Stimulated activated CD8-positive, alpha-beta memory T cell treated with anti-CD3 and anti-CD28 coated beads, Interleukin-2, amount 100 ng/mL, for 48 hours (primary cell): ENCODE measurements at places on chromosomes 5 and 9.

DNA sequence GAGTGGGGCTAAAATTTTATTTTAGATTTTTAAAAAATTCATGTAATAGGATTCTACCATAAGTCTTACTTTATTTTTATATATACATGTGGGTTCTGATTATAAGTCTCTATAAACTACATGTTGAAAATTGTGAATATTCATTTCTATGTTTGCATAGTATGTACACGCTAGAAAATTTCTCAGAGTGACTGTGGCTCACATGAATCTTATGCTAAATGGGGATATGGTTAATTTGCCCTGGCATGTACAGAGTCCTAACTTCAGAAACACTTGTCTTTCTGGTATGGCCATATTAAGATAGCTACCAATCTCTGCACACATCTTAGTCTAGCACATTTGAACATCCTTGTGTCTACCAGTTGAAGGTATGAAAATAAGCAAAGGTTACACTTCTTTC is 154.8 kb downstream of the FBXL7 start:
- DNase-seq, result no peak

- peak; percentile 23 for DNase-seq
These were observed 500.0 kb downstream of the DIRAS2 start for GRCh38 chr9:90142580-90142979.

- DNase-seq, result no peak
These were observed 21.1 kb downstream of the LOX start for GRCh38 chr5:122056913-122057312.

- no peak for DNase-seq
These were observed 61.9 kb upstream of the ITGA1 start for GRCh38 chr5:52725808-52726207.

DNA sequence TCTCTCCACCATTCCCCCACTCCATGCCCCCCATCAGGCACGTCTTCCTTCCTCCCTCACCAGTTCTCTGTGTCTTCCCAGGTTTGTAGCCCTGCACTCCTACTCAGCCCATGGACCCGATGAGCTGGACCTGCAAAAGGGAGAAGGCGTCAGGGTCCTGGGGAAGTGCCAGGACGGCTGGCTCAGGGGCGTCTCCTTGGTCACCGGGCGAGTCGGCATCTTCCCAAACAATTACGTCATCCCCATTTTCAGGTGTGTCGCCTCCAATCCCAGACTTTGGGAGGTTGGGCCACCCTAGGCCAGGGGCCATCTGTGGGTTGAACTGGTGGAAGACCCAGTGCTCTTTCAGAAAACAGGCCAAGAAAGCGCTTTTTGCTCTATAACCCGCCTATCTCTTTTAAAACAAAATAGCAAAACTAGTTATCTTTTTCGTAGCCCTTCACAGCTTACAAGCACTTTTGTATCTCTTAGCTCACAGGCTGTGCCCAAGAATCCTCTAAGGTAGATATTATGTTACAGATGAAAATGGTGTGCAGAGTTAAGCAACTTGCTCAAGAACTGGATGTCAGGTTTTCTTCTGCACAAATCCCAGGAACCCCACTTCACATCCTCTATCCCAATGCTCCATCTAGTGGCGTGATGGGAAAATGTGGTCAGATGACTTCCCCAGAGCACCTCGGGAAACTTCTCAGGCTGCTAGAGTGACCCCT is 56.2 kb downstream of the PLAC8L1 start:
- DNase-seq, result peak; percentile 7

DNA sequence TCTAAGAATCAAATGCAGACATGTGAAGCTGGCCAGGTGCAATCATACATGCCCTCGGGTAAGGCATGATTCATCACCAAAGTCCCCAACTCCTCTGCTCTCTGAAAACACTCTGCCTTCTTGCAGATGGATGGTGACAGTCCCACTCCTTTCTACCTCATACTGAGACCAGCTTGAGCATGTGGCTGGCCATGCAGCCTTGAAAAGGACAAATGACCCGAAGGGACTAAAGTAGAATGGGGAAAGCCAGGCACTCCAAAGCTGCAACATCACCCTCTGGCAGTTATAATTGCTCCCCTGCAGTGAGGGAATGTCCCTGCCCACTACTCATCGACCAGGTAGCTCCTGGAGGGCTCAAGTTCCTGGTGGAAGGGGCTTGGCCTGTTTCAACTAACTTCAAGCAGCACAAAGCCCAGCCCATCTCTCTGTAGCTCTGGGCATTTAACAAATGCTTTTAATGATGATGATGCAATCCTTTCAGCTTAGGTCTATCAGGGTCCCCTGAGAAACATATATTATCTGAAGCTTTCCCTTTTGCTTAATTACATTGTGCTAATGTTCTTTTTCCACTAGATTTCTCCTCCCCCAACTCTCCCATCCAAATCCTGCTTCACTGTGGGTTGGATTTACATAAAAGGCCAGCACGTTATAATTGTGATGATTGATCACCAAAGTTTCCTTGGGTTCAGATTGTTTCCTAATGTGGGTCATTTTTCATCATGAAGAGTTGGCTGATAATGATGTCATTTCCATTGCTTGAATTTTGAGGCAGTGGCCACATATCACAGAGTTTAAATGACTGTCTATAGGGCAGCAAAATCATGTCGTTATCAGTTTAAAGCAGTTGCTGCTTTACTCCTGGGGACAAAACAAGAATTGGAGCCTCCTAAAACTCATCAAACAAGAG is 436.5 kb upstream of the SLC30A5 start:
- DNase-seq, result no peak
